ENCODE measurements at places on chromosomes 16 and 17. TPM values are rescaled to one million over a fixed set of nuclear protein-coding genes. Genes with fewer than 3 reads are reported as not detected.

DNA sequence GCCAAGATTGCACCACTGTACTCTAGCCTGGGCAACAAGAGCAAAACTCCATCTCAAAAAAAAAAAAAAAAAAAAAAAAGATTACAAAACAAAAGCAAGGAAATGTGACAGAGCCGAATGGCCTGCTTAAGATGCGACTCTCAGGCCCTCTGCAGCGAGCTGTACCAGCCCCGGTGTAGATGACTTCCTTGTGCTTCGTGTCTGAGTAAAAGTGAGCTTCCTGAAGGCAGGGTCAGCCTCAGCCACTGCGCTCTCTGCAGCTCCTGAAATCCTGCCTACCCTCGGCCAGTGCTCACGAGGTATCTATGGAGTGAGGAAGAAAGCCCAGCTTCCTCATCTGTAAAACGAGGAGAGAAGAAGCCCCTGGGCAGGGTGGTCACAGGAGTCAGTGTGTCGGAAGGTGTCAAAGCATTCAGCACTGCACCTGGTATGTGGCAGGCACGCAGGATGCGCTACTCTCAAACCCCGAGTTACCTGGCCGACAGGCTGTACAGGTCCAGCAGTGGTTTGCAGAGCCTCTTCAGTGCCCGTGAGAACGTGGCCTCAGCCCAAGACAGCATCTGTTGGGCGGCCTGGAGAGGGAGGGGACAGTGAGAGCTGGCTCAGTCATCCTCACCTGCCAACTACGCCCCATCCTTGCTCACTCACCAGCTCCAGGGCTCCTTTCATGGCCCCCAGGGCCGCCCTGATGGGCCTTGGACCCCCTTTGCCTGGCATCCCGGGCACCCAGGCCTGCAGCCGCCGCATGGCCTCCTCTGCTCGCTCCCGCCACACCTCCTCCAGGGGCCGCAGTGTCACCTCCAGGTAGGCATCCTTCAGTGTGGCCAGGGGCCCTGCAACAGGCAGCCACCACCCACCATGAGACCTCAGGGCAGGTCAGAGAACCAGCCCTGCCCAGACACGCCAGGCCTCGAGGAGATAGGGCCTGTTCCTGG, 44.6 kb downstream of the RMI2 start:
- no peak for DNase-seq

DNA sequence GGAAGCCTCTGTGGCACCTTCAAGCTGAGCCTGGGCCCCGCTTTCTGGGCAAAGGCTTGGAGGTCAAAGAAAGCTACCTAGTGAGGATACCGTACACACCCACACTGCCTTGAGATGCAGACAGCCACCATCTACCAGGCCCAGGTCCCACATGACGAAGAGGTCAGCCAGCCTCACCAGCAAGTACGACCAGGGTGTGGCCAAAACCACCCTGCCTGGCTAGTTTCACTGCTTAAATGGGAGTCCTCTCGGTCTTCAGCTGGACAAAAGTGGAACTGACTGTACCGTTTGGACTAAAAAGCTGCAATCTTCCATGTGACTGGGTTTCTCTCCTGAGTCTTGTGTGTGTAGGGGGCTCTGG, 21.6 kb downstream of the VASN start:
- no peak for DNase-seq

- peak; percentile 42 for DNase-seq
Measured at GRCh38 chr17:4199818-4200402, 56.9 kb downstream of the CYB5D2 start.

The RAB37 gene
- not detected for total RNA-seq

DNA sequence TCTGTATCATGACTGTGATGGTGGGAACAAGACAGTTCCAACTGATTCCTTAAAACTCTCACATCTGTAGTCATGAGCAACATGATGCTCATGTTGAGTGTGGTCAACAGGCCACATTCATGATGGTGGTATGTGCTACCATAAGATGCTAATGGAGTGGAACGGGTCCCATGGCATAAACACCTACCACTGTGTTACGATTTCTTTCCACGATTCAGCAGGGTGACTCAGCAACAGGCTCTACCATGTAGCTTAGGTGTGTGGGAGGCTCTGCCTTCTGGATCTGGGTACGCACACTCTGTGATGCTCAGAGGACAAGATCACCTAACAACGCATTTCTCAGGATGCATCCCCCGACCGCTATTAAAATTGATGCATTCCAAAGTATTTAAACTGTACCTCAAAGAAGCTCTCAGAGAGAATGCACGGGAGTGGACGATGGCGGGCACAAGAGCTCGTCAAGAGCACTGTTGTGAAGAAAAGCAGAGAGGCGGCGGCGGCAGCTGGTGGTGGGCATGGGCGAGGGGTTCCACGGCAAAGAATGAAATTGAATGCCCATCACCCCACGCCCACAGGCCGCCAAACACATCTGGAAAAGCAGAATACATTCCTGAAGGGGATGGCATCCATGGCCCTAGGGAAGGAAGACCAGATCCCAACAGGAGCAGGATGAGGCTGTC, 133.3 kb downstream of the ZNF778 start:
- peak; percentile 63 for DNase-seq

DNA sequence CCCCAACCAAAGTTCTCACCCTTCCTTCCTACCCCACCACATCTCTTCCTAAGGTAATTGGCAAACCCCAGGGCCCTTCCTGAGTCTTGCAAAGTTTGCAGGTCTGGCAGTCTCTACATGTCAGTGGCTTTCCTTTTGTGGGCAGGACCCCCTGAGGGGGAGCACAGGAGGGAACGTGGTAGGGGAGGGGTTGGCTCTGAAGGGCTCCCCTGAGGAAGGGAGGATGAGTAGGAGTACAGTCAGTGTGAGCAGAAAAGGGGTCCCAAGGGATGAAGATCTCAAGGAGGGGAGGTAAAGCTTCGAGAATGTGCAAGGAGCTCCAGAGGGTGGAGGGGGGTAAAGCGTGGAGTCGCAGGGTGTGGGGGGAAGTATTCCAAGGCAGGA, 206.9 kb downstream of the RAB11FIP4 start:
- DNase-seq: no peak

- DNase-seq: no peak
Measured at GRCh38 chr16:88691924-88692560, 5.7 kb upstream of the SNAI3 start.

The SNX20 gene
- total RNA-seq: not detected

DNA sequence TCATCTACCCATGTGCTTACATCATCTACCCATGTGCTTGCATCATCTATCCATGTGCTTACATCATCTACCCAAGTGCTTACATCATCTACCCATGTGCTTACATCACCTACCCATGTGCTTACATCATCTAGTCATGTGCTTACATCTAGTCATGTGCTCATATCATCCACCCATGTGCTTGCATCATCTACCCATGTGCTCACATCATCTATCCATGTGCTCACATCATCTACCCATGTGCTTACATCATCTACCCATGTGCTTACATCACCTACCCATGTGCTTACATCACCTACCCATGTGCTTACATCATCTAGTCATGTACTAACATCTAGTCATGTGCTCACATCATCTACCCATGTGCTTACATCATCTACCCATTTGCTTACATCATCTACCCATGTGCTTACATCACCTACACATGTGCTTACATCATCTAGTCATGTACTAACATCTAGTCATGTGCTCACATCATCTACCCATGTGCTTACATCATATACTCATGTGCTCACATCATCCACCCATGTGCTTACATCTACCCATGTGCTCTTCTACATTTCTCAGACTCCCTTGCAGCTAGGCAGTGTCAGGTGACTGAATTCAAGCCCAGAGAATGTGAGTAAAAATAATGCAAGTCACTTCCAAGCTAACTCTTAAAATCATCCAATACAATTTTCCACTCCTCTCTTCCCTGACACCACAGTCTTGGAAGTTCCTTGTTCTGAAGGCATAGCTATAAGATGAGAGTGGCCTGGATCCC, 196.8 kb downstream of the CBLN1 start:
- no peak for DNase-seq

- DNase-seq: no peak
Measured at GRCh38 chr16:28505489-28506137, 1.0 kb downstream of the IL27 start.

The MT1G gene
- not detected for total RNA-seq
